ENCODE measurements at places on chromosomes 6 and 20.

DNA sequence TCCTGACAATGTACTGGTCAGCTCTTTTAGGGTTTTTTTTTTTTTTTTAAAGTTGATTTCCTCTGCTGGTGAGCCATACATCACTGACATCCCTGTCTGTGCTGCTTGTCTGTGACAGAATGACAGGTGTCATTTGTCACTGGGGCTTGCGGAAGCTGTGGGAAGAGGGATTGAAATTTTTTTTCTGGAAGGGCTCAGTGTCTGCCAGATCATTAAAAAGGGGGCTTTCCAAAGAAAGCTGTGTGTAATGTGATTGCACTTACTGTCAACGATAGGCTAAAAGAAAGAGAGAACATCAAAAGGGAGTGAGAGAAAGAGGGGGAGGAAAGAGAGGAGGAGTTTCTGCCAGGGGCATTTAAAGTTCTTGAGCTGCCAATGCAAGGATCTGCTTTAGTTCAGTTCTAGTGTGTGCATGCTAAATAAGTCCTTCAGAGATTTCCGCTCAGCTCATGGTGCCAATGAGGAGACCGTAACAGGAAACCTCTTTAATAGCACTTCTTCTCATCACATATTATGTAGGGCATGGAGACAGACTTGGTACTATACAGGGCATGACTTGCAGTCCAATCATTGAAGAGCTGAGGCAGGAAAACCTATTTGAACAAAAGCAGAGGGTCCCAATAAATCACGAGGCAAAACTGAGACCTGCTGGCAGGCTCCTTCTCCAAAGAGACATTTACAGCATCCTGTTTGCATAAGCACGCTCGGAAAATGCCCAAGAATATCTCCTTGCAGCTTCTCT lies 177.2 kb downstream of the TSHZ2 start:
- DNase-seq = no peak

GRCh38 chr20:25692499-25692898 lies 4.2 kb downstream of the ZNF337 start:
- no peak for DNase-seq

DNA sequence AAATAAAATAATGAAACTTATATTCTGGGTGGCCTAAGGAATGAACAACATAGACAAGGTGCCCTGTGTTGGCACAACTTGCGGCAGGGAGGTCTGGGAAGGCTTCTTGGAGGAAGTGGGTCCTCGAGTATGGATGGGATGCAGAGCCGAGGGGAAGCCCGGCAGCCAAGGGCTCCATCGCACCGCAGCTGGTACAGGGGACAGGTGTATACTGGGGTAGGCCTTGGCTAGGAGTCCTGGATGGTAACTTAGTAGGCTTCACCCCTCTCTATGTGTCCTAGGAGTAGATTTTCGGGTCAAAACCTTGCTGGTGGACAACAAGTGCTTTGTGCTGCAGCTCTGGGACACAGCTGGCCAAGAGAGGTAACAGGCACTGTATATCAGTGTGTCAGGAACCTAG lies 28.0 kb downstream of the RAB44 start:
- no peak for DNase-seq

DNA sequence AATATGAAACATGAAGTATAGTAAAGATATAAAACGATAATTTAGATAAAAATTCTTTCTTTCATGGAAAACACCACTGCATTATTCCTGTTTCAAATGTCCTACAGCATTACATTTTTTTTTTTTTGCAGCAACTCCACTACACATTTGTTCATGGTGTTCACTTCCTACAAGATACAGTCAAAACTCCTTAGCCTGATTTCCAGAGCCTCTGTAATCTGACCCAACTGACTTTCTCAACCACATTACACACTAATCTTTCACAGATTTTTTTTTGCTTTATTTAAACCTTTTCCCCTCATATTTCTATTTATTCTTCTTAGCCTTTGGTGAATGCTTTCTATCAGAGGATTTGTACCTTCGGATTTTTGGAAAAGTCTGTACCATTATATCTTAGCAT lies 176.5 kb upstream of the PDE7B start:
- no peak for DNase-seq

DNA sequence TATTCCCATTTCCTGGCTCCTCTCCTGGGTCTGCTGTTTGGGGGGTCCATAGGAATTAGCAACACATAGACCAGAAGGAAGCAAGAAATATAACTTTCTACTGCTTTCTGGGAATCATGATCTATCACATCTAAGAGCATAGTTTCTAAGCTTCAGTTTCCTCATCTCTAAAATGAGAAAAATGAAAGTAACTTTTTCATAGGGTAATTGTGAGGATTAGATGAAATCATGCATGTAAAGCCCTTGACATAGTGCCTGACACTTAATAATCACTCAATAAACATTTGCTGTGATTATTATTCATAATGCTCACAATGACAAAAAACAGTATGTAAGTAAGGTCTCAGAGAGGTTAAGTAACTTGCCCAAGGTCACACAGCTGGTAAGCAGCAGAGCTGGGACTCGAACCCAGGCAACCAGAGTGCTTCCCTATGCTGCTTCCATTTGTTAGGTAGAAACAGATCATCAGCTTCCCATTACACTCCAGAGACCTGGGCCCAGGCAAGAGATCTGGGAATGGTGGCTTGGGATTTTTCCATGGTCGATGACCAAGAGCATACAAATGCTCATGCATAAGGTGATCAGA lies 86.6 kb upstream of the MAFB start:
- no peak for DNase-seq

GRCh38 chr20:10647909-10648308 lies 25.9 kb downstream of the JAG1 start:
- DNase-seq = no peak

DNA sequence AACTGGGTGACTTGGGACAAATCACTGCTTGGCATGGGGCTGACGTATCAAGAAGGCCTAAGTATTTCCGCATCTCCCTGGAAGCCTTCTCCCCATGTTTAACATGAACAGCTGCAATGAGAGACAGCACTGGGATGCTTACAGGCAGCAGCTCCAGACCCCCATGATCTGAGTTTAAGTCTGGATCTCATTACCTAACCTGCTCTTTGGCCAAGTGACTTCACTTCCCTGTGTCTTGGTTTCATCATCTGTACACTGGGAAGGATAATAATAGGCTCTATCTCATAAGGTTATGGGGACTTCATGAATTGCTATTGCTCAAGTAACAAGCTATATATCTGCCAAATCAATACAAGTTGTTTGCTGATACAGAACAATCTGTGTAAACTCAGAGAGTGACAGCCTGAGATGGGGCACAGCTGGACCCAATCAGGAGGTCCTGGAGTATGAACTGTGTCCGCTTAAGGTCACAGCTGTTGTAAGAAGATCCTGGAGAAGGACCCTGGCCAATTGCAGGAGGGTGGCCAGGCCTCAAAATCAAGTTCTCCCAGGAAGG lies 56.0 kb downstream of the TGM2 start:
- DNase-seq = no peak

DNA sequence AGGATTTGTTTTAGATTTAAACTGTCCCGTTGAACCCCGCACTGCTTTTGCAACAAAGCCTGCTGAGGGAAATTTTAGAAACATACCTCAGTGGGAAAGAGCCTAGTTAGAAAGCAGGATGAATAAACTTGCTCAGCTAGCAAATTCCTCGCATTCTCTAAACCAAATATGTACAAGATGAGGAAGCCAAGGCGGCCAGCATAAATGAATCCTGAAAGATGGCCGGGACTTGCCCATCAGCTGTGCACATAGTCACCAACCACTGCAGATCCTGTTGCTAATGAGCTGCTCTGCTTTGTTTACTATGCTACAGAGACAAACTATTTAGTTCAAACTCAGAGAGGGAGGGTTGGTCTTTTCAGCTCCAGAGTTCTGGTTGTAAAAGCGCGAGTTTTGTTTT lies 49.0 kb downstream of the TMEM170B start:
- DNase-seq = no peak

DNA sequence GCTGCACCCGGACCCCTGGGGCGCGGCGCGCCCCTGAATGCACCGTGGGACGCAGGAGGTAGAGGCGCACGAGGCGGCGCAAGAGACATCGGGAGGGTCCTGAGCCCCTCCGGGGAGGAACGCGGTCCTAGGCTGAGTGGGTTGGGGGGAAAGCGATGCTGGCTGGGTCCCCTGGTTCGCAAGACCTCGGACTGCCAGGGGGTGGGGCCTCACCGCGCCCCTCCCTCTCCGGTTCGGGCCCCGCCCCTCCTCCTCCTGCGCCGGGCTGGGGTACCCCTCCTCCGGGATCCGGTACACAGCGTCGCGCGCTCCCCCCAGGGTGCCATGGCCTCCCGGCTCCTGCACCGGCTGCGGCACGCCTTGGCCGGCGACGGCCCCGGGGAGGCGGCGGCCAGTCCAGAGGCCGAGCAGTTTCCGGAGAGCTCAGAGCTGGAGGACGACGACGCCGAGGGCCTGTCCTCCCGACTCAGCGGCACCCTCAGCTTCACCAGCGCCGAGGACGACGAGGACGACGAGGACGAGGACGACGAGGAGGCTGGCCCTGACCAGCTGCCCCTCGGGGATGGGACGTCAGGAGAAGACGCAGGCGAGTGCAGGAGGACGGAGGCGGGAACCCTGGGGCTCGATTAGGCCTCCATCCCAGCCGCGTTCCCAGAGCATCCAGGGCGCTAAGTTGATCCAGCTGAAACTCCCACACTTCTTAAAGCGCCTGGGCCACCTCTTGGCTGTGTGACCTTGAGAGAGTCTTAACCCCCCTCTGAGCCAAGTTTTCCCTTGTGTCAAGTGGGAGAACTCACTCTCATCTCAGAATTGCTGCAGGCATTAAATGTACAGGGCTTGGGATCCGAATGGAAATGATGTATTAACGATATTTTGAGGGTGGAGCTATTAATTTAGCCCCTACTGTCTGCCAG lies 541 bp downstream of the SNX21 start:
- no peak for DNase-seq

- no peak for DNase-seq
These were observed 84.4 kb downstream of the ELOVL5 start for GRCh38 chr6:53264337-53264736.

GRCh38 chr20:53826090-53826489 lies 232.5 kb upstream of the ZNF217 start:
- DNase-seq = no peak

GRCh38 chr20:7708112-7708511 lies 232.1 kb downstream of the HAO1 start:
- no peak for DNase-seq

DNA sequence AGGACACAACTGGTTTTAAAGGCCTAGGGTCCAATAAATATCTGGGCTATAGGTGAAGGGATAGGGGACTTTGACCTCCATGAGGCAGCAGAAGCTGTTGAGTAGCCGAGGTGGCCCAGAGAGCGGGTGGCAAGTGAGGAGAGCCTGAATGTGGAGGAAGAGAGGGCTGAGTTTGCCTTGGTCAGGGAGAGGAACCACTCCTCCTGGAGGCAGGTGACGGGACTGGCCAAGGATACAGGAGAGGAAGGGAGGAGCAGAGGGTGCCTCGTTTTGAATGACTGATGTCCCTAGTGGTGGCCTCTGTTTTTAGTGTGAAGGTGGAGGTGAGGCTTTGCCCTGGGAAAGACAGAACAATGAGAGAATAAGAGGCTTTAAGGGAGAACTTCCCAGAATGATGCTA lies 19.1 kb upstream of the AAR2 start:
- no peak for DNase-seq

GRCh38 chr6:24891004-24891403 lies 44.8 kb downstream of the RIPOR2 start:
- no peak for DNase-seq

GRCh38 chr6:11363881-11364576 lies 131.6 kb upstream of the NEDD9 start:
- no peak for DNase-seq

- DNase-seq = no peak
These were observed 8.4 kb downstream of the GMDS start for GRCh38 chr6:2237001-2237400.

DNA sequence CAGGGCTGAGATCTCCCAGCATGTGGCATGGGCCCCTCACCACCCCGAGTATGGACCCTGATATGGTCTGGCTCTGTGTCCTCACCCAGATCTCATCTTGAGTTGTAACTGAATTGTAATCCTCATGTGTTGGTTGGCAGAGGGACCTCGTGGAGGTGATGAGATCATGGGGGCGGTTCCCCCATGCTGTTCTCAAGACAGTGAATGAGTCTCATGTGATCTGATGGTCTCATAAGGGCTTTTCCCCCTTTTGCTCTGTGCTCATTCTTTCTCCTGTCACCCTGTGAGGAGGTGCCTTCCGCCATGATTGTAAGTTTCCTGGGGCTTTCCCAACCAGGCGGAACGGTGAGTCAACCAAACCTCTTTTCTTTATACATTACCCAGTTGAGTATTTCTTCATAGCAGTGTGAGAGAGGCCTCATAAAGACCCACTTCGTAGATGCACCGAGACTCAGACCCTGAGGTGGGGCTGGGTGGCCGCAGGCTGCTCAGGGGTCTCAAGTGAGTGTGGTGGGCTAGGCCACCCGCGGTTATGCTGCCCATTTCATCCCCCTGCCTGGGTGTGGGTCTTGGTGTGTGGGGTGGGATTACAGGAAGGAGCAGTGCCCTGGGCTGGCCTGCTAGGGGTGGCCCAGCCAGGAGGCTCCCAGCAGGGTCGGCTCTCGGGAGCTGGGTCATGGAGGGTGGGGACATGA lies 26.2 kb upstream of the GATA5 start:
- no peak for DNase-seq

- no peak for DNase-seq
These were observed 51.9 kb downstream of the ADGRG6 start for GRCh38 chr6:142353690-142354089.

DNA sequence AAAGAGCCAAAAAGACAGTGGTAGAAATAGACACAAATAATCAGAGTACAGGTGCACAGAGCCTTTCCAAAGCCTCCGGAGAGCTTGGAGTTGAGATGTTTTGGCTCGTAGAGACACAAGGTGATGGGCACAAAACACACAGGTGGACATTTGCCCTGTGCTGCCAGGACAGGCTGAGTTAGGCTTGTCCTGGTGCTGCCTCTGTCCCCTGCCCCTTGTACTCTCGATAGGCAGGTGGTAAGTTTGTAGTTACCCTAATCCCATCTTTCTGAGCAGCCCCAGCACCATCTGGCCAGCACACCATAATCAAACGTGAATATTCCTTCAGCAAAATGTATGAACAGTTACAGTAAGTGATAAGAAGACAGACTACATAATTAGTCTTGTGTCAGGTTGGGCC lies 95.5 kb downstream of the FOXC1 start:
- no peak for DNase-seq

DNA sequence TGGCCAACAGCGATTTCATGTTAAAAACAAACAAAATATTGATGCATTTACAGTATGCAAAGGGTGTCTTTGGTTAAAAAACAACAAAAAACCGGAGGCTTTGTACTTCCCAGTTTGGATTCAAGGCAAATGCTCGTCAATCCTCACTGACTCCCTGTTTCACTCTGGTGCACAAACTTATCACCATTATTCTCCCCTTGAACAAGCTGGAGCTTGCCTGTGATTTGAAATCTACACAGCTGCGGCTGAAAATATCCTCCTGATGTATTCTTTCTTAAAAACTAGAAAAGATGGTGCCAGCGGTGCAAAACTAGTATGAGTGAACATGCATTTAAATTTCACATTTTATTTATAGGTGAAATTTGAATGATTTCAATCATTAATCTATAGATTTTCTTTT lies 3.3 kb downstream of the PERP start:
- no peak for DNase-seq

GRCh38 chr6:37082390-37083130 lies 77.1 kb downstream of the FGD2 start:
- no peak for DNase-seq
